Thoracic aorta (tissue), 2 donors: ENCODE measurements at places on chromosomes 2 and 18. TPM values are rescaled to one million over a fixed set of nuclear protein-coding genes. Genes with fewer than 3 reads are reported as not detected.

DNA sequence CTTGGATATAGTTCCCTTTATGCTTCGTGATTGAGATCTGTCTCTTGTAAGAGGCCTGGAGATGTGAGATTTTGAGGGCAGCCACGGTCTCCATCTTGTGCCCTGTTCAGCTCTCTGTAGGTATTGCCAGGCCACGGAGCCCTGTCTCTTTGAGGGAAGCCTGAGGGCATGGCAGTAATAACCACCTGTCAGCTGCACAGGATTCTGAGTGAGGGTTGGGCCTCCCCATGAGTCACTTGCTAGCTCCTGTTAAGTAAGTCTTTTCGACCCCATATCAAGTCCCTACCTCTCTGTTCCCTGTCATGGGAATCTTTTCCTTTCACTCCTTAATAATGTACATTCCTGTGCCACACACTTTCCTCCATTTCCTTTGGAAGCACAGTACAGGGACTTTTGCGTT lies 20.4 kb downstream of the LYPD6B start:
- DNase-seq: no peak

DNA sequence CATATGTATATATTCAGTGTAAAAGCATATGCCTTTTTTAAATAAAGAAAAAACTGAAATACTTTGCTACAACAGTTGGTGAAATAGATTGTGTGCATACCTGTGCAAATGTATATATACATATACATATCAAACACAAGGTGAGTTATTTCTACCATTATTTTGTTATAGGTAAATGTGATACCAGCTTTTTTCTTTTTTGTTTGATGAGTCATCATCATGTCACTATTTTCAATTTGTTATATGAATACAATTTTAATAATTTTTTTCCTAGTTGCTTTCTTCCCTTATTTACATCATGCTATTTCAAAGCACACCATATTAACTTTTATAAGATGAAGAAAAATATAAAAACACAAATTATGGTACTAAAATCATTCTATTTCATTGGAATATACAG lies 87.0 kb upstream of the STK17B start:
- no peak for DNase-seq

GRCh38 chr2:48066000-48066399 lies 159.7 kb upstream of the FBXO11 start:
- no peak for DNase-seq

- no peak for DNase-seq
These were observed 14.6 kb downstream of the EML4 start for GRCh38 chr2:42183775-42184174.

FEV gene
- not detected for total RNA-seq

FBXO36 gene
- 1.7 TPM for total RNA-seq

DNA sequence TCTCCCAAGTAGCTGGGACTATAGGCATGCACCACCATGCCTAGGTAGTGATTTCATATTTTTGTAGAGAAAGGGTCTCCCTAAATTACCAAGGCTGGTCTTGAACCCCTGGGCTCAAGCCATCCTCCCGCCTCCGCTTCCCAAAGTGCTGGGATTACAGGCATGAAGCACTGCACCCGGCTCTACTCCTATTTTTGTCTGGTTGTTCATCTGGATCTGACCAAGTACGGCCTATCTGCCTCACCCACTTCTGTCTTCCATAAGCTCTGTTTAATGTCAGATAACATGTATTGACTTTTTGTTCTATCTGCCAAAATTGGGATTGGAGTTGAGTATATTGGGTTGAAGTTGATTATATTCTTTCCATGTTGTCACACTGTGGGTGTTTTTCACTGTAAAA lies 198.4 kb downstream of the AFF3 start:
- DNase-seq: no peak

ZNF236 gene
- total RNA-seq: 14.1 TPM

ANKRD36 gene
- 54.3 TPM for total RNA-seq

- no peak for DNase-seq
These were observed 40.7 kb downstream of the GDF7 start for GRCh38 chr2:20707601-20708000.

DNA sequence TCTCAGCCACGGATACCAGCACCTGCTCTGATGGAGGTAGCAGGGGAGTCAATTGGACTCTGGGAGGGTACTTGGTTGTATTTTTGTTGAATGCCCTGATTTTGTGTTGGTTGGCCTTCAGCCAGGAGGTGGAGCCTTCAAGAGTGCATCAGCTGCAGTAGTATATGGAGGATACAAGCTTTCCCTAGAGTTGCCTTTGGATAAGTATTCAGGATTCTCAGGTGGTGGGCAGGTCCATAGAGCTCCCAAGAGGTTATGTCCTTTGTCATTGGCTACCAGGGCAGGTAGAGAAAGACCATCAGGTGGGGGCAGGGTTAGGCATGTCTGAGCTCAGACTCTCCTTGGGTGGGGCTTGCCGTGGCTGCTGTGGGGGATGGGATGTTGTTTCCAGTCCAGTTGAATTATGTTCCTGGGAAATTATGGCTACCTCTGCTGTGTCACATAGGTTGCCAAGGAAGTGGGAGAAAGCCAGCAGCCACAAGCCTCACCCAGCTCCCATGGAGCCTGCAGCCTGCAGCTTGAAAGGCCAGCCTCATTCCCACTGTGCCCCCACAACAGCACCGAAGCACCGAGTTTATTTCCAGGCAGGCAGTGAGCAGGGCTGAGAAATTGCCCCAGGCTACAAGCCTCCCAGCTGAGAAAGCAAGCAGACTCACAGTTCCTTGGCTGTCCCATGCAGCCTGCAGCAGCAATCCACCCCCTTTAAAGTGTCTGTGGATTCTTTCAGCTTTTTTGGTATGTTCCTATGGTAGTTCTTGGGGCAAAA lies 38.6 kb upstream of the CHST9 start:
- no peak for DNase-seq

ACAA2 gene
- total RNA-seq: 20.3 TPM

GRCh38 chr2:72132981-72133720 lies 14.5 kb downstream of the CYP26B1 start:
- DNase-seq: no peak

GRCh38 chr2:205574001-205574400 lies 108.3 kb upstream of the NRP2 start:
- DNase-seq: no peak

- no peak for DNase-seq
These were observed 6.9 kb downstream of the YES1 start for GRCh38 chr18:805008-805754.

PAX3 gene
- total RNA-seq: not detected

GRCh38 chr2:1742301-1742680 lies 2.0 kb downstream of the PXDN start:
- no peak for DNase-seq

DNA sequence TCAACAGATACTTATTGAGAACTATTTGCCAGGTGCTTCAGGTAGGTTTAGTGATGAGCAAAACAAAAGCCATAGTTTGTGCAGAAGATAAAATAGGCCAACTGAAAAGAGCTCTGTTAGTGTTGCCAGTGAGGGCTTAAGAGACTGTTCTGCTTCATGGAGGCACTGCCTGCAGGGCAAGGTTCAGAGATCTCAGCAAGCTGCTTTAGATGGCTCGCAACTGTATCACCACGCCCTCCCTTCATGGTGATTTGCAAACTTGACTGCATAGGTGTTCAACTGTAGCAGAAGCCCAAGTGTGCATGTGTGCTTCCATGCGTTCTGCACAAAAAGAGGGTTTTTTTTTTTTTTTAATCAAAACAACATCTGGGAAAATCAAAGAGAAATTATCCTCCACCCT lies 84.5 kb downstream of the RAPH1 start:
- no peak for DNase-seq

GRCh38 chr2:197113275-197113711 lies 186.8 kb upstream of the PGAP1 start:
- no peak for DNase-seq

DNA sequence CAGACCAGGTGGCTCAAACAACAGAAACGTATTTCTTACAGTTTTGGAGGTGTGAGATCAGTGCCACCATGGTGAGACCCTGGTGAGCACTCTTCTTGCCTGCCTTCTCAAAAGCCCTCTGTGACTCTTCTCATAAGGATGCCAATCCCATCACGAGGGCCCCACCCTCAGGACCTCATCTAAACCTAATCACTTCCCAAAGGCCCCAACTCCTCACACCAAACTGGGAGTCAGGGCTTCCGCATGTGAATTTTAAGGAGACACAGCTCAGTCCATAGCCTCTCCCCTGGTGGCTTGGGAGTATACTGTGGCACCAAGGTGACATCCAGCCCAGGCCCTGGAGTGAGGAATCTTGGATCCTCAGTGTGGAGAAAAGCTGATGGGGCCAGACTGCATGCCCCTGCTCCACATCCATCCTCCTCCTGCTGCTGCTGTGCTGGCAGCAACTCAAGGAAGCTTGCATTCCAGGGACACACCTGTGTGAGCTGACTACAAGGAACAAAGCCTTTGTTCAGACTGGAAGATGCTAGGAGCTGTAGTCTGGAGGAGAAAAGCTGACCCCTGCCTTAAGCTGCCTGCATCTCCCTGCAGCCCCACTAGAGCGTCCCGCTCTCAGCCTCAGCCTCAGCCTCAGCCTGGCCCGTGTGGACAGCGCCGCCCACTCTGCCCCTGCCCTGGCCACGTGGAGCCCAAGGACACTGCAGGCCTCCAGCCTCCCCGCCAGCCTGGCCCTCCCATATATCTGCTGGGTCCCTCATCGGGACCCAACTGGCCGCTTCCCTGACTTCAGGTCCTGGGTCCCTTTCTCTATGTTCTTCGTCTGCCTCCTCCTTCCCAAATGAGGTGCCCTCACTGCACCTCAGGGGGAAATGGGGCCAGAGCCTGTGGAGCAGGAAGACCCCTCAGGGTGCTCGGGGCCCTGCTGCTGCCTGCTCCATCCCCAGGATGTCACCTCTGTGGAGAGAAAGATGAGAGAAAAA lies 87.8 kb upstream of the RAB6C start:
- DNase-seq: no peak

- no peak for DNase-seq
These were observed 37.9 kb downstream of the RBBP8 start for GRCh38 chr18:22971038-22971437.

GRCh38 chr2:118622913-118623312 lies 224.5 kb downstream of the EN1 start:
- no peak for DNase-seq

TBC1D8 gene
- 47.4 TPM for total RNA-seq

CCDC68 gene
- total RNA-seq: 18.4 TPM

DNA sequence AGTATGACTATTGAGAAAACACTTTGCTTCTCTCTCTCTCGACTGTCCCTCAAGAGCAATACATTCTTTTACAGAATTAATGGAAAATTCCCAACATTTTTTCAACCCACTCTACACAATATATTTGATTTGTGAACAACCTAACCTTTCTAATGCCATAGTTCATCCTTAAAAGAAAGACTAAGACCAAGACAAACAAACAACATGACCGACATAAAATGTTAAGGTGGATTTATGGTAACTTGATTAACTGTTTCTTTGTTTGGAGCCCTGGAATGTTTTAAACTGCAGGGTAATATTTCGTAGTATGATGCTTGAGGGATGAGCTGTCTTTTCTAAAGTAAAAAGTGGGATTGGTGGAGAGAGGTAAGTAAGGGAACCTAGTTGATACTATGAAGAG lies 738.2 kb downstream of the MBD2 start:
- DNase-seq: no peak

- no peak for DNase-seq
These were observed 119.9 kb downstream of the OSR1 start for GRCh38 chr2:19238440-19239060.

NEU4 gene
- total RNA-seq: 22.0 TPM

GRCh38 chr2:238518821-238519186 lies 92.1 kb downstream of the ASB1 start:
- no peak for DNase-seq

DNA sequence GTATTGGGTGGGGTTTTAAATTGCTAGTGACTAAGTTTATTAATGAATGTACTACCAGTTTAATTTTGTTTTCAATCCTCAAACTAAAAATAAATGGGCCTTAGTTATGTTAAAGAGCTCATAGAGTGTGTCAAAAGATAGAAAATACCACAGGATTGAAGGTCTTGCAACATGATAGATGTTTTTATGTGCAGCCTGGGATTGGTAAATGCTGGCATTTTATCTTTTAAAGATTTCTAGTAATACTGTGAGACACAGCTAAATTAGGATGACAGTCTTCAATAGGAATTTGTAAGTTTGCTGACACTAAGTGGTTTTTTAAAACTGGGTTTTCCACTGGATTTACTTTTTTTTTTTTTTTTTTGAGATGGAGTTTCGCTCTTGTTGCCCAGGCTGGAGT lies 122.3 kb downstream of the HAUS1 start:
- no peak for DNase-seq

- no peak for DNase-seq
These were observed 116.4 kb downstream of the RTP5 start for GRCh38 chr2:241985986-241986329.

DNA sequence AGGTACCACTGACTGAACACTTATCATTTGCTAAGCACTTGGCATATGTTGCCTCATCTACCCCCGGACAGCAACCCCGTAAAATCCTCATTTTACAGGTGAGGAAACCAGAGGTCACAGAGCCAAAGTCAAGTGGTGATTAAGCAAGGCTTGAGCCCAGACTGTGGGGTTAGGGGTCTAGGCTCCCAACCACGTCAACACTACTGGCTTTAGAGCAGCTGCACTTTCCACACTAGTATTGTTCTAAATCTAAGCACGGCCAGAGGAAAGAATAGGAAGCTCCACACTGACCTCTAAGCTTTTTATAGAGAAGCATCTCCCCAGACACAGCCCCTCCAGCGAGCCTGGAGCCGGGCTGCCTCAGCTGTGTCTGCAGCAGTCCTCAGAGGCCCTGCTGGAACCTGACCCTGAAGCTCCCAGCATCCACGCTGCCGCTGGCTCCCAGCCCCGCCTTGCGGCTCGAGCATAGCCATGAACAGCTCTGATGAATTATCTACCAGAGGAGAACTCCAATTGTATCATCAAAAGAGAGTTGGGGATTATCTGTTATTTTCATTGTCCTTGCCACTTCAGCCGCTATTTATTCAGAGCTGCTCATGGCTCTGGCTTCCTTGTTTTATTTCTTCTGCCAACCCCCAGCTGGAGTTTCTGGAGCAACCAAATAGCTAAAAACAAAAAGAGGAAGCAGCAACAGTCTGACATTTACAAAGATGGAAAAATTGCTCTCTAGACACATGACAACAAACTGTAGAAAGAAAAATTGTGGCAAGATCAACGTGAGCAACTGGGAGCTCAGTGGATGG lies 62.2 kb upstream of the RTN4 start:
- no peak for DNase-seq

DNA sequence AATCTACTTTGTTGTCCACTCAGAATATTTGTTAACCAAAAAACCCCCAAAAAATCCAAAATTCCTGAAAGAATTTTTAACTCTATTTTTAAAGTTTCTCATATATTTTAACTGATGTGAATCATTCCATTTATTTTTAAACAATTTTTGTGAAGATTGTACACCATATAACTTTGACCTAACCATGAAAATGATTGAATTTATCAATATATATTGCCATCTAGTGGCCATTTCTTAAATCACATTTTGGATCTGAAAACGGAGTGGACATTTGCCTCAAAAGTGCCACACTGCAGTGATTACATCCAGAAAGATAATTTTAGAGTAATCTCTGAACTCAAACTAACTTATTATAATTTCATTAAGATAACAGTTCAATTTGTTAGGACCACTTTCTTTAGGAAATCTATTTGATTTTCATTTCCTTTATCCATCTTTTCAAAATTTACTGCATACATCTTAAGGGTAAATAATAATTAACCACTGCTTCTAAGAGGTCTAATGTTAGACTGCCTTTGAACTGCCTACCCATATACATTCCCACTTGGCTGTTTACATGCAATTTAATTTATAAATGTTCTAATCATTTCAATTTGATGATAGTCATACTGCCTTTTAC lies 71.1 kb downstream of the DSC3 start:
- DNase-seq: no peak

TUBA3D gene
- total RNA-seq: not detected
